ENCODE measurements at places on chromosomes 5 and 9. TPM values are rescaled to one million over a fixed set of nuclear protein-coding genes. Genes with fewer than 3 reads are reported as not detected.

The ESM1 gene
- 0.19 TPM for total RNA-seq

The MYMK gene
- total RNA-seq, result not detected

The PTGER4 gene
- total RNA-seq, result 10.1 TPM

The C8G gene
- total RNA-seq, result 1.4 TPM

The ADRB2 gene
- 2.1 TPM for total RNA-seq

The PRRX2 gene
- total RNA-seq, result 20.8 TPM

The SLC36A3 gene
- not detected for total RNA-seq

The PCDHB3 gene
- 1.2 TPM for total RNA-seq

The ADAMTS16 gene
- 0.05 TPM for total RNA-seq

The CA9 gene
- total RNA-seq, result not detected

The SHROOM1 gene
- total RNA-seq, result 6.8 TPM

The SLIT3 gene
- 67.1 TPM for total RNA-seq

The FREM1 gene
- 3.3 TPM for total RNA-seq

The GCNT4 gene
- total RNA-seq, result 3.0 TPM

The EIF4E1B gene
- total RNA-seq, result not detected

The ADAMTS19 gene
- total RNA-seq, result not detected

The PCDHGB1 gene
- 2.8 TPM for total RNA-seq

The LHX3 gene
- not detected for total RNA-seq

The PFN3 gene
- total RNA-seq, result not detected

The PTGR1 gene
- 20.3 TPM for total RNA-seq

The PCDHGA7 gene
- total RNA-seq, result 4.0 TPM

The FST gene
- total RNA-seq, result 18.3 TPM

The NR2F1 gene
- 41.7 TPM for total RNA-seq

The GABRP gene
- total RNA-seq, result not detected

The GFI1B gene
- not detected for total RNA-seq

The GLDC gene
- total RNA-seq, result 0.52 TPM

The RNF183 gene
- total RNA-seq, result not detected

The PCDHB8 gene
- 2.3 TPM for total RNA-seq

The THG1L gene
- total RNA-seq, result 7.4 TPM

The GLRA1 gene
- total RNA-seq, result not detected

The RGS7BP gene
- total RNA-seq, result 11.7 TPM

The SLC25A51 gene
- total RNA-seq, result 28.6 TPM

The ADRA1B gene
- total RNA-seq, result 4.2 TPM

The HMCN2 gene
- total RNA-seq, result 98.8 TPM

The TLX3 gene
- total RNA-seq, result not detected

The ARHGEF28 gene
- total RNA-seq, result 13.0 TPM

The SLC26A2 gene
- total RNA-seq, result 11.3 TPM

The C5orf58 gene
- total RNA-seq, result not detected

The CYSRT1 gene
- total RNA-seq, result not detected

The CRHBP gene
- 0.83 TPM for total RNA-seq

The CDX1 gene
- total RNA-seq, result not detected

The TAF1L gene
- total RNA-seq, result 0.05 TPM

The TMCO6 gene
- 11.2 TPM for total RNA-seq

The ENTPD8 gene
- total RNA-seq, result not detected

The NRARP gene
- total RNA-seq, result 5.6 TPM

The ZNF300 gene
- 5.5 TPM for total RNA-seq
